ENCODE measurements at places on chromosomes 7 and 10.

DNA sequence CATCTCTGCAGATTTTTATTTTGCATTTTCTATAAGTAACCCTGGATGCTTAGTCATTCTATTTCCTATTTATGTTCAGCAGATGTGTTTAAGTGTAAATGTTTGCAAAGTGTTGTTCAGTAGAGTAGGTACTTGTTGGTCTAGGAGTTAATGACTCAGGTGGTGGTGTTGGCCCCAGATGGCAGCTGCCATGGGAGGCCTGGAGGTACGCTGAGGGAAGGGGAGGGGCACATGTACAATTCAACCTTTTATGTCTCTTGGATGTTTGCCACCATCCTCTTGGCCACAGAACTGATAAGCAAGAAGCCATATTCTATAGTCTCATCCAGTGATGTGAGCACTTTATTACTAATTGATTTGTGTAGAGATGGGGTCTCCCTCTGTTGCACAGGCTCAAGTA, 68.1 kb upstream of the SLC39A12 start:
- DNase-seq: no peak

DNA sequence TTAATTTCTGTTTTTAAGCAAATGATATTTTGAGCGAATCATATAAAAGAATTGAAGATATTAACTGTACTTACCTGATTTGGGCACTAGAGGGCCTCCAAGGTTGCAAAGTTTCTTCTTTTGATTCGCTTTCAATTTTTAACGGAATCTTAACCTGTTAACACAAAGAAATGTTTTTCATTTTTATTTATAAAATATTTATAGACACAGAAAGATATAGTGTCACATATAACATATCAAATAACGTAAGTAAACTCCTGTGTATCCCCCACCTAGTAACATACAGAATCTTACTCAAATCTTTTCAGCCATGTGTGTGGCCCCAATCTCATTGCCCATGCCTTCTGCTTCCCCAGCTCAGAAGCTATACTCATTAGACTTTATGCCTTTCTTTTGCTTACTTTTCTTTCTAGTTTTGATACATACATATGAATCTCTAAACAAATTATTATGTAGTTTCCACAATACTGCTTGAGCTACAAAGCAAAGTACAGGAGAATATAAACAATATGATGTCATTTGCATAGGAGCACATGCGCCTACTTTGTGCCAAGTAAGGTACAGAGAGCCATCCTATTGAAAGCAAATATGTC, 49.5 kb upstream of the ZPBP start:
- peak; percentile 12 for DNase-seq

GRCh38 chr7:13508586-13508985, 480.9 kb downstream of the ETV1 start:
- DNase-seq: no peak

DNA sequence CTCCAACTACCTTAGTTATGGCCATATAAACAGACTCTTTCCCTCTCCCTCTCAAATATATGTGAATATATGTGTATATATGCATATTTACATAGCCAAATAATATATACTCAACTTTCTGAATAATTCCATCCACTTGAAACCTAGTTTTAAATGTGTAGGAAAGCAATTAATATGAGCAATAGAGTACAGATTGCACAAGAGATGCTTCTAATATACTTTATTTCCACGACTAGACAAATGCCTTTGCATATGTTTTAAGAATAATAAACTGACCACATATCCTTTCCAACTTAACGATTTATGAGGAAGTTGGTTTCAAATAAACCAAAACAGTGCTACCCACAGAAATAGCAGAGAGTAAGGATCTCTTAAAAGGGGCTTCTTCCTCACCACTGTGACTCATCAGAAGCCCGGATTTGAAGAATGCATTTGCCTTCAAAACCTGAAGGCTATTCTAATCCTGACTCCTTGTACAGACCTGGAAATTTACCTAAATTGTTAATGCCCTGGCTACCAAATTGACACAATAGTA, 266.3 kb downstream of the AHR start:
- DNase-seq: no peak

DNA sequence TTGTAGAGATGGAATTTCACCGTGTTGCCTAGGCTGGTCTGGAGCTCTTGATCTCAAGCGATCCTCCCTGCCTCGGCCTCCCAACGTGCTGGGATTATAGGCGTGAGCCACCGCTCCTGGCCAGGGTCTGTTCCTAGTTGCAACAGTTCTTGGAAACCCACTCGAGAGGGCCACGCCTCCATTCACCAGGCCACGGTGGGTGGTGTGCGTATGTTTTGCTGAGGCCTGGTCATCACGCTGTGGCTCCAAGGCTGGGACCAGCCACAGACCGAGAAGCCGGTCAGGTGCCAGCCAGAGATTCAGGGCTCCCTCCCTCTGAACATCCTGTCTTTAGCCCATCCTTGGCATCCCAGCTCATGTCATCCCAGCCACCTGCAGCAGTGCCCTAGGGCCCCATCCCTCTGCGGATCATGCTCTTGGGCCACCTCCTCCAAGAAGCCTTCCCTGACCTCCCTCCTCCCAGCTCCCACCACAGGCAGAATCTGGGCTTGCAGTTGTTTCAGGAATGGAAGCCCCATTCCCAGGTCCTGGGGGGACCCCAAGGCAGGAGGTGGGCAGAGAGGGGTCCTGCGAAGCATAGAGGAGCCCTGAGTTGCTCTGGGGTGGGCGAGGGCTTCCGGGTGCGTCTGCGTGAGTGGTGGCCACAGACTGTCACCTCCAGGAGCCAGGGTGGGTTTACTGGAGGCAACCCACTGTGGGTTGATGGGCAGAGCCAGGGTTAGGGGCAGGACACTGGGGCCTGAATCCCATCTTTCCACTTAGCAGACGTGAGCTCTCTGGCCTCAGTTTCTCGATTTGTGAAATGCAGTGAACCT, 5.2 kb downstream of the LAT2 start:
- no peak for DNase-seq

DNA sequence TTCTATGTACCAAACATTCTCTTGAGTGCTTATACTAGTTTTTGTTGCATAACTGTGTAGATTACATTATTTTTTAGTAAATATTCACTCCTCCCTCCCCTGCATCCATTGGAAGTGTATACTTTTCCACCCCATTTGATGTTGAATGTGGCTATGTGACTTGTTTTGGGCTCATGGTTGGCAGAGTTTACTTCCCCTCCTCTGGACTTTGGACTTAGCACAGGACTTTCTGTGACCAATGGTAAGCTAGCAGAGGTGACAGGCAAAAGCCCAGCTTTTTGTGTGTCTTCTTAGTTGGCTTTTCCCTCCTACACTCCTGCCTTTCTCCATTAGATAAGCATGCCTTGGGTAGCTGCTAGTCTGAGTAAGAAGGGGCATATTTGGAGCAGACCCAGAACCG, 353.9 kb downstream of the HPSE2 start:
- DNase-seq: no peak

- DNase-seq: no peak
Measured at GRCh38 chr10:48478980-48479811, 125.7 kb downstream of the ARHGAP22 start.

DNA sequence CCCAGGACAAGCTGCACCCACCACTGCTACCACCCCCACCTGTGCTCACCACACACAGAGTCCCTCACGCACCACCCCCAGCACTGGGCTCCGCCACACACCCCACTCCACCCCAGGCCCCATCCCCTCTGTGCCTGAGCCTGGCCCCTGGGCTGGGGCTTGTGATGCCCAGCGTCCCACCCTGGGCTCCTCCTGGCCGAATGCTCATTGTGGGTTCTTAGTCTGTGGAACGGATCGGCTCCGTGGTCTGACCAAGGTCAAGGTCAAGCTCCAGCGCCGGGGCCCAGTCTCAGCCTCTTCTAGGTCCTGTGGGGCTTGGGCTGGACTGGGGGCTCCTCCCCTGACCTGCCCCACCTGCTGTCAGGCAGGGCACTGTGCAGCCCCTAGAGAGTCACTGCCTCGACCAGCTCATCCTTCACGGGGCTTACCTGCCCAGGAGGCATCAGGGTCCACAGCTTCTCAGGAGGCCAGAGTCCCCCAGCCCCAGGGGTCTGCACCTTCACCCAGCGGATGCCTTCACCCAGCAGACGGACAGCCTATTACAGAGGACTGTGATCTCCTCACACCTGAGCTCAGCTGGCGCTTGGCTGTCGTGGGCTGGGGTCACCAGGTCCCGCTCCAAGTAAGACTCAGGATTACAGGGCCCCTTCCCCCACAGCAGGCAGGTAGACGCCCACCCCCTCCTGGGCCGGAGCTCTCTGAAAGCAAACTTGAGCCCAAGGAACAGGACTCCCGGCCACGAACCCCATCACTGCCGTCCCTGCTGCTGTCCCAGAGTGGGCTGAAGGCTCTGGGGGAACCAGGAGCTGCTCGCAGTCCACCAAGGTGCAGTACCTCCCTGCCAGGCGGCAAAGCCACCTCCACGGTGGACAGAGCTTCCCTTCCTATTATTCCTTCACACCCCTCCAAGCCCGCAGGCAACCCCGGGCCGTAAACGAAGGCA, 15.3 kb upstream of the UTF1 start:
- no peak for DNase-seq

- no peak for DNase-seq
Measured at GRCh38 chr10:21172542-21172929, 275.4 kb upstream of the NEBL start.

GRCh38 chr10:28993861-28994260, 295.0 kb upstream of the LYZL1 start:
- no peak for DNase-seq

DNA sequence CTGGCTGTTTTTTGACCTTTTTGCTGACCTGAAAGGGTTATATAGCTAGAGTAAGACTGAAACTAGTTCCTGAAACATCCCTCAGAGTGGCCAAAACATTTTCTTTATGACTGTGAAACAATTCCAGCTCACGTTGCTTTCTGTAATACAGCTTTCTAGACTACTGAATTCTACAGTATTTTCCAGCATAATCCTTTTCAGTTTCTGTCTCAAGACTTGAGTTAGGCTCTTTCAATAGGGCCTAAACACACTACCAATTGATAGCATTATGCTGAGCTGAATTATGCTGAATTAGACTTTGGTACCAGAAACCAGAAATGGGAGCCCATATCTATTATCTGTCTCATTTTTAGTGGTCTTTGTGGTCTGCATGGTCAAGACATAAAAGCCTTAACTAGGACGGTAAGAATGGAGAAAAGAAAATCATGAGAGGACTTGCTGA, 72.6 kb downstream of the EPDR1 start:
- DNase-seq: no peak

GRCh38 chr10:77609781-77610272, 27.8 kb downstream of the KCNMA1 start:
- DNase-seq: peak; percentile 19

DNA sequence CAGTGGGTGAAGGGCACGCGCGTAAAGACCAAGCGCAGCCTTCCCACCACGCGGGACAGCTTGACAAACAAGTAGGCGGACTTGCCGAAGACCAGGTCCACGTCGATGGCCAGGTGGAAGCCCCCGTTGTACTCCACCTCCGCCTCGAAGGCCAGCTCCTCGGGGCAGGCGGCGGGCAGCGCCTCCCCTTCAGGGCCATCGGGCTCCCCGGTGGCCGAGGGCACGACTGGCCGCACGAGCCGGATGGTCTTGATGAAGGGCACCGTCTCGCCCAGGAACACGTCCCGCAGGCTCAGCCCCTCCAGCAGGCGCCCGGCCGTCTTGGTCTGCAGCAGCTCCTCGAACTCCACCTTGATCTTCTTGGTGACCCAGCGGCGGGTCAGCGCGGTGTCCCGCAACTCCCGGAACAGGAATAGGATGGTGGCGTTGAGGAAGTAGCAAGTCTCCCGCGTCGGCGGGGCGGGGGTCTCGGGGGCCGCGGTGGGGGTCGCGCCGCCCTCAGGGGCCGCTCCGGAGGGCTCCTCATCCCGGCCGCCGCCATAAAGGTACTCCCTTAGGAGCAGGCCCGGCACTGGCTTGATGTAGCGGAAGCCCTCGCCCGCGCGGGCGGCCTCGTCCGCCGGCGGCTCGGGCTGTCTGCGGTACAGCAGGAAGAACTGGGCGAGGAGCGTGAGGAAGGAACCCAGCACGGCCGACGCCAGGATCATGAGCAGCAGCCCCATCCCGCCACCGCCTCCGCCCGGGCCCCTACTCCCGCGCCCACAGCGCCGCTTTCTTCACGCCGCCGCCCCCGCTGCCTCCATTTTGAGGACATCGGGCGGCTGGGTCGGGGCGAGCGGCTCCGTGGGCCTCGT, 507 bp downstream of the PDZD8 start:
- DNase-seq: peak; percentile 21

- no peak for DNase-seq
Measured at GRCh38 chr7:137655804-137656203, 191.0 kb downstream of the DGKI start.

DNA sequence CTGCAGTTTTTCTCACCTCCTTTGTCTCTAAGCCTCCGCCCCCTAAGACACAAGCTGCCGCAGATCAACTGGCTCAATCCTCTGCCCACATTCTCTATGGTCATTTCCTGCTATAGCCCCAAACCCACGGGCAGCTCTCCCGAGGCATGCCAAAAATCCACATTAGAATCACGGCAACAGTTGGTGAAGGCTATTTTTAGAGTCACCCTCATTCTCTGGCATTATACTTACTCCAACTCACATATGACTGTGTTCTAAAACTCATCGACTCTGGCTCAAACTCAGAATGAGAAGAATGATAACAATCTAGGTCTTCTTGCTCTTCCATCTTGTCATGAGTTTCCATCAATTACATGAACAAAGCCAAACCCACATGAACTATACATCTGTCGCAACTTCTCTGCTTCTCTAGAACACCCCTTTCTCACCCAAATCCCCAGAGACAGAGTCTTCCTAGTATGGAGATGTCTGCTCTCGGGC, 10.9 kb upstream of the KIAA1549 start:
- no peak for DNase-seq

DNA sequence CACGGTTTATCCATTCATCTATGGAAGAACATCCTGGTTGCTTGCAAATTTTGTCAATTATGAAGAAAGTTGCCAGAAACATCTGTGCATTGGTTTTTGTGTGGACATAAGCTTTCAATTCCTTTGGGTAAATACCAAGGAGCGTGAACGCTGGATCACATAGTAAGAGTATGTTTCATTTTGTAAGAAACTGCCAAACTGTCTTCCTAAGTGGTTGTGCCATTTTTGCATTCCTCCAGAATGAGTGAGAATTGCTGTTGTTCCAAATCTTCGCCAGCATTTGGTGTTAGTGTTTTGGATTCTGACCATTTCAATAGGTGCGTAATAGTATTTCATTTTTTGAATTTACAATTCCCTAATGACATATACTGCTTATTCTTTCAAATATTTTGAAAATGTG, 155.3 kb upstream of the FRMD4A start:
- no peak for DNase-seq

DNA sequence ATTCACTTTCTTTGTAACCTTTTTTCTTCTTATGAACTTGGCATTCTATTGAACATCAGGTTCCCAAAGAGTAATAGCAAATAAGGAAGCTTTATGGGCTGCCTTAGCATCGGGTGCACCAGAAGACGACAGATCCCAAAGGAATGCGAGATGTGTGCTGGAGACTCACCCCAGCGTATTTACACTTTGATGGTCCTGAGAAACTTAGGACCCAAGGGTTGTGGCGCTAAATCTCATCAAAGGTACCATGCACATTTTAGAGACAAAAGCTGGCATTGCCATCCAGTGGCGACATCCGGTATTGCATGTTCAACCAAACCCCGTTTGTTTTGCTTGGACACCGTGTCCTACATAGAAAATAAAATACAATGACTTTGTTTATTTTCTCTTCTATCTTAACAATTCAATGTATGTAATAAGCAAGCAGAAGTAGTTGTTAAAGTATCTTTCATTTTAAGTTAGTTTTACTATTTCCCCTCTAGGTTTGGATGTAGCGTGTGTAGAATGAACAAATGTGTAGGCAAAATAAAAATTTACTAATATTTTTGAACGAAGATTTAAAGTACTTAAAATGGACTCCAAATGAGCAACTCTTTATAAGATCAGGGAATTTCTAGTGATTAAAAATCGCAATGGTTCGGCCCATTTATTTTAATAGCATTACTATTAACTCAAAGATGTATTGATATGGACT, 1154.8 kb downstream of the GATA3 start:
- peak; percentile 52 for DNase-seq
